ENCODE measurements at places on chromosomes 16 and 17.

- no peak for DNase-seq
These were observed 2.0 kb upstream of the ACE start for GRCh38 chr17:63474586-63475460.

- DNase-seq, result no peak
These were observed 49.7 kb downstream of the MARF1 start for GRCh38 chr16:15593235-15593634.

- DNase-seq, result no peak
These were observed 106.6 kb downstream of the MRTFB start for GRCh38 chr16:14177704-14178103.

GRCh38 chr17:82257473-82257872, 16.0 kb downstream of the CSNK1D start:
- peak; percentile 83 for DNase-seq

DNA sequence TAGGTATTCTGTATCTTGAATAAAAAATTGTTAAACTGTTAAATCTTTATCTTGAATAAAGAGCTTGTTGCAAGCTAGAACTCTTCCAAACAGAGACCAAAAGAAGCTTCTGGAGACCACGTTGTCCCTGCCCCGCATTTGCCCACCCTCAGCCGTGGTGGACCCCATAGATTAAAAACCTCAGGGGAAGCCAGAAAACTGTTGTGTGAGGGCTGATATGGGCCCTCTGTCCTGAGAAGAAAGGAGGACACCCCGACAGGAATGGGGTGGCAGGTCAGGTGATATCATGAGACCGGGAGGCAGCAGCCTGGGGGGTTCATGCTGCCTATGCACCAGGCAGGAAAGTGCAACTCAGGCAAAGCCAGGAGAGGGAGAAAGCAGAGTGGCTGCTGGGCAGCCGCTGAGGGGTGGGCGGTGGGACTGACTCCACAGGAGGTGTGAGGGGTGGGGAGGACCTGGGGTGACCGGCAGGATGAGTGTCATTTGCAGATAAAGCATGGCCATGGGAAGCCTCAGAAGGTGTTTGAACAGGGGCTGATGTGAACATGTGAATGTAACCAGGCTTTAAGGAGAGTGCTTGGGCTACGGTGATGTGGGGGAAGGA, 147.8 kb downstream of the IRF8 start:
- DNase-seq, result no peak

GRCh38 chr17:59727817-59728533, 20.5 kb downstream of the VMP1 start:
- DNase-seq, result no peak

DNA sequence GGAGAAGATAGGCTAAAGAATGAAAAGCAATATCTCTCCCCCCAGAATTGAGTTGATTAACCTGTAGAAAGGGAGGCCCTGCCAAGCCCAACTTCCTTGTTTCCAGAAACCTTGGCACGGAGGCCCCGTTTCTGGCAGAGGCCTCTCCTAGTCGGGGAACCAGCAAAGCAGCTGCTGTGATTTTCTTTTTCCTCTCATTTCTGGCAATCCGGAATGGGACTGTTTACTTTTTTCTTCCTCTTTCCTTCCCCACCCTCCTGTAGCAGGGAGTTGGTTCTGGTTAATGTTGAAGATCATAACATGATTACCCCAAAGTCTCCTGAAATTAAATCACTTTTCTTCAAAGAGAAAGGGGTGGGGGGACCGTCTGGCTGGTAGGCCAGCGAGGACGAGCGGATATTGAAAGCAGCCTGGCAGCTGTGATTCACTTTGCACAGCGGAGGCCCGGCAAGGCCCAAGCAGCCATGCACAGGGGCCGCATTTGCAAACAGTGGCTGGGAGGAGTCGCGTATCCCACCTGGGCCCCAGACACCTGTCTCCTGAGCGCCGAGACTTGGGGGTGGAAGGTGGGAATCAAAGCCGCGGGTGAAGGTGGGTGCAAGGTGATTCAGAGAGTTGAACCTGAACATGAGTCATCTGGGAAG, 51.5 kb downstream of the NTN1 start:
- peak; percentile 15 for DNase-seq

DNA sequence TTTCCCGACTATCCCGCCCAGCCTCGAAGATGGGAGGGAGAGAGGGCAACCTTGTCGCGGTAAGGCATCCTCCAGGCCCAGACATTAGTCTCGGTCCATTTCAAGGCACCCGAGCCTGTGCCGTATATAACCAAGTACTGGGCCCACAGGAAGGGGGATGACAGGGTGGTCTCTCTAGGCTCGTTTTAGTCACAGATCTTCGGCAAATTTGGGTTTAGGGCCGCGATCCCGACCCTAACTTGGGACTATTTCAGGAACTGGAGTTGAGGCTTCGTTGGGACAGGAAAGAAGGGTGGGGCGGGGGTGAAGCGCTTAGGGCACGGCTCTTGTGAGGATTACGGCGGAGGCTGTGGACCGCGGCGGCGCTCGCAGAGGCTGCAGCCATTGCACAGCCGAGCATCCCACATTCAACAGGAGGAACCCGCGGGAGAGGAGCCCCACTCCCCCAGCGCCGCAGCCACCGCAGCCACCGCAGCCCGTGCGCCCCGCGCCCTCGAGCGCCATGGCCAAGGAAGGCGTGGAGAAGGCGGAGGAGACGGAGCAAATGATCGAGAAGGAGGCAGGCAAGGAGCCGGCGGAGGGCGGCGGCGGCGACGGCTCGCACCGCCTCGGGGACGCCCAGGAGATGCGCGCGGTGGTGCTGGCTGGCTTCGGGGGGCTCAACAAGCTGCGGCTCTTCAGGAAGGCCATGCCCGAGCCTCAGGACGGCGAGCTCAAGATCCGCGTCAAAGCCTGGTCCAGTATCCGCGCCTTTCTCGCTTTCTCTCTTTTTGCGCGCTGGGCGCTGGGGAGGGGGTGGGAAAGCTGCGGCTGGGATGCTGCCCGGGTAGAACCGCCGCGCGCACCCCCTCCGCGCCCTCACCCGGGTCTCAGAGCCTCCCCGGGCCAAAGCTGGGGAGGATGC, at the start of gene VAT1L:
Gene VAT1L, plus strand, starts transcription at position 384 of the 904 bp plus-strand sequence. Its CDS starts 119 bp downstream, at position 503.
- no peak for DNase-seq
